Activated T-helper 1 cell treated with anti-CD3 and anti-CD28 coated beads, Interleukin-2, amount 50 U/mL, for 16 hours (primary cell): ENCODE measurements at places on chromosomes 2 and 18.

- no peak for DNase-seq
These were observed 148.8 kb downstream of the ACKR3 start for GRCh38 chr2:236718207-236718992.

DNA sequence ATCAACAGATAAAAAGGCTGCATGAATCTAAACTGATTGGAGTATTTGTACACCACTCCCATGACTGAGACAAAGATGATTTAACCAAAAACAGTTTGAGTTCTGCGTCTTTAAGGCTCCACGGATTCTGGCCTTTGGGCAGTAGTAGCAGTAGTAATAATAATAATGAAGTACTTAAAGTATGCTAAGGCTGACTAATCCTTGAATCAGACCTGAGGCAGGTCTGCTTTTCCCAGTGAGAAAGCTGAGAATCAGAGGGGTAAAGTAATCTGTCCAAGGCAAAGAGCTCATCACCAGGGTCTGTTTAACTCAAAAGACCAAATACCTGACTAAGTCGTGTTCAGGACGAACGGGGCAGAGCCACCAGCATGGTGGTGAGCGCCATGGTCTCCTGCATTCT, 61.4 kb downstream of the ID2 start:
- no peak for DNase-seq

DNA sequence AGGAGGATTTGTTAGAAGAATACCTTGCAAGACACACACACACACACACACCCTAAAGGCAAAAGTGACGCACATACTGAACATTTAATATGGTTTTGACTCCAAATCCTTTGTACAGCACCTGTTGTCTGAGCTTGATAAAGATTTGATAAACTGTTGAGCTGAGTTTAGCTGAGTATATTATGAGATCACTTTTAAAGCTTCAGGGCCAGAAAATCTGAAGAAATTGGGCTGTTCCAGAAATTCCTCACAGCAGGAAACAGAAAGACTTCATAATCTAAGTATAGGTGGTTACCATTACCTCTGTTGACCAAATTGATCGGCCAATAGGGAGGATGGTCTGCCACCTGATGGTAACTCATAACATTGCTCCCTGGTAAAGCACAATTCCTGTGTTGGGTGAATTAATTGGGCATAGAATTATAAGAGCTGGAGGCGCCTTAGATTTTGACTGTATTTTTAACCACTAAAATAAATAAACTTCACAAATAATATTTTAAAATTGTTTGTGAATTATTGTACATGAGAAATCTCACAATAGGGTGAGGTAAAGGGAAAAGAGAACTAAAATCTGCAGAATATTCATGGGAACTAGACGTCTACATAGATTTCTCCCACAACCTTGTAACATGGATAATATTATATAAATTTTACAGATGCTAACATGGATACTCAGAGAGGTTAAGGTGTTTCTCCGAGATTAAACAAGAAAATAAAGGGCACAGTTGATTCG, 21.8 kb upstream of the RPIA start:
- no peak for DNase-seq

GRCh38 chr2:12774395-12774727, 57.6 kb downstream of the TRIB2 start:
- no peak for DNase-seq

DNA sequence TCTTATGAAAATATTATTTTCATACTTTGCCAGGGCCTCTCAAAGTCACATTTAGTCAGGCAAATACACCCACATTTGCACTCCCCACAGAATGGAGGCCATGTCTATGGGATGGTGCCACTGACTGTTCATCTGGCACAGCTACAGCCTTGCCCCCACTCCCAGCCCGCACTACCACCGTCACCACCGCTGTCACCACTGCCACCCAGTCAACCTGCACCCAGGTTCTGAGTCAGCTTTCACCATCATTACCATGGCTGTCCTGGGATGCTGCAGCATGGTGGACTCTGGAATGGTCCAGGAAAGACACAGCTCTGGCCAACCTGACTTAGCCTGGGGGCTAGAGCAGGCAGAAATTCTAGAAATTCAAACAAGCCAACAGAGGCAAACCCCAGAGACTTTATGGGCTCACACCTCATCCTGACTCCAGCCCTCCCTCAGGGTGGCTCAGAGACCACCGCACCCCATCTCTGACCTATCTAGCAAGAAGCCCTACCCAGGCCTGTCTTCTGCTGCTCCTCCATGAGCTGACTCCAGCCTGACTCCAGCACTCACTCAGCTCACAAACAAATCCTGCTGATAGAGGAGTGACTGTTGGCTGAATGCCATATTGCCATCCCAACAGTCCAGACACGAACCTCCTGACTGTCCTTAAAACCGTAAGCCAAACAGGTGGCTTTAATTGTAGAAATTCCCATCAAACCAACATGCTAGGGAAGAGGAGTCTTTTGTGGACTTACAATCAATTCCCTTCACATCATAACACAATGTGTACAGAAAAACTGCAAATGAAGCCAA, 28.0 kb downstream of the DNER start:
- DNase-seq, result no peak

DNA sequence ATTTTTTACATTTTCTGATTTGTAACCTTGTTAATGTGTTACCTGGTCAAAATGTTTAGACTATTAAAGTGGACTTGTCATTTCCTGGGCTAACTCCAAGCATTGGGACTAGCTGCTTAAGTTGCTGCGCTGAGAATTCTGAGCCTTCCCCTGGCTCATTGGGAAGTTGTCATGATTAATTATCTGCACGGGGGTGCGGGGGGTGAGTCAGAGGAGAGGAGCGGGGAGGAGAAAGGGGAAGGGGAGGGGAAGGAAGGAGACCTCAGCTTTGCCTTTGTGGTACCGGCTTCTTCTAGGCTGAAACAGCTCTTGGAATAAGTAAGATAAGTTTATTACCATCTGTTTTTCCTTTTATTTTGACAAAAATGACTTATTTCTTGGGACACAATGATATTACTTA, 52.9 kb upstream of the APCDD1 start:
- DNase-seq, result no peak

DNA sequence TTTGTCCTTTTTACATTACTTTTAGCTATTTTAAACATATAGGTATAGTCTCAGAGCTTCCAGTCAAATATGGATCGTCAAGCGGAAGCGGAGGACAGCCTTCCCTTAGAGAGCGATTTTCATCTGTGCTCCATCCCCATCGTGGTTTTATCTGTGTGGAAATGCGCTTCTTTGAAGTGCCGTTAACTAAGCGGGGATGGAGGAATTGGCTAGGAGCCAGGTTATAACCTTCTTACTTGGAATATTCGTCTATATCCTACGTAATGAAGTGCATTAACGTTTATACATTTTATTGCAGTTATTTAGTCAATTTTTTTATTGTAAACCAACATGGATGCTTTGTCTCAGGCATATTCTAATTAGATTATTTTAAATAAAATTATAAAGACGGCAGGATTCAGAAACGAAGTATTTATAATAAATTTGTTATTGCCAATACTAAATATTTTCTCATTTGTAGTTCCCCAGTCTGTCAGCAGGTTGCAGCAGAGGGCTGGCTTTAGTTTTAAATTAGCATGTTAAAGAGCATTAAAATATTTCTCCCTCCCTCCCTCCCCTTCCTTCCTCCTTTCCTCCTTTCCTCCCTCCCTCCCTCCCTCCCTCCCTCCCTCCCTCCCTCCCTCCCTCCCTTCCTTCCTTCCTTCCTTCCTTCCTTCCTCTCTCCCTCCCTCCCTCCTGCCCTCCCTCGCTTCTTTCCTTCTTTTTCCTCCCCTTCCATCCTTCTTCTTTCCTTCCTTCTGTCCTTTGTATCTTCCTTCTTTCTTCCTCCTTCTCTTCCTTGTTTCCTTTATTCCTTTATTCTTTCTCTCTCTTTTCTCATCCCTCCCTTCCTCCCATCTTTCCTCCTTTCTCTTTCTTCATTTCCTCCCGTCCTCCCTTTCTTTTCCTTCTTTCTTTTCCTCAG, 80.6 kb upstream of the DOCK10 start:
- no peak for DNase-seq

DNA sequence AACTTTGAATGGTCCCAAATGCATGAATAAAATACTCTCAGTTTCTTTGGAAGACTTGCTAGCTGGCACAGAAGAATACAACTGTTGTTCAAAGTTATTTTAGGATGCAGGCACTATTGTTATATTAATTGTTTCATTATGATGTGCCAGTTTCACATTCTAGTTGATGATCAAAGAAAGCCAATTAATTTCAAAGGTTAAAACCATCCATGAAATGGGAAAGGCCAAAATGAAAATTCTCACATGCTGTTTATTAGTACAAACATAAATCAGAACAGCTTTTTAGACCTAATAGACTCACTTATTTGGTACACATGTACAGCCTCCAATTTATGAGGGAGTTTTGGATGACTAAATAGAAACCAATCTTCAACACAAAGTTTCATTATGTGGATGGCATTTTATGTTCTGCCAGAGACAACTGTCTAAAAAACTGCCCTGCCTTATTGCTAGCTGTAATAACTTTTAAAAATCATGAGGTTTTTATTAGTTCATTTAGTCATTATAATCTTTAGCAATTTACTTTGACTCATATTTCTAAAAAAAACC, 42.2 kb downstream of the RFTN2 start:
- no peak for DNase-seq

DNA sequence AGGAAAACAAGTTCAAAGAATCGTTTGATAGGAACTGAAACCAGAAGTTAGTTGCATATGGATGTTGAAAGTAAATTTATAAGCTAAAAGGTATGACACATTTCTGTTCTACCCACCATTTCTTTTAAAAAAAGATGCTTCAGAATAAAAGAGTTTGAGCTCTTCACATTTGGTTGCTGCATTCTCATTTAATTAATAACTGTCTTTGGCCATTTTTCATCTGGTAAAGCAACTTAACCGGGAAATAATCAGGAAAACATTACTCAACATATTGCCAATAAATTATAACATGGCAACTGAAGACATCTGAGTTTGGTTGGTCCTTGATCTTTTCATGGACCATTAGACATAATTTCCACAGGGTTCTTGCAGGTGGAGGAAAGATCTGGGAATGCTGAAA, 180.2 kb upstream of the TWIST2 start:
- no peak for DNase-seq

- no peak for DNase-seq
These were observed 66.4 kb upstream of the CHMP1B start for GRCh38 chr18:11784674-11785304.
